ENCODE measurements at places on chromosomes 6 and 20. TPM values are rescaled to one million over a fixed set of nuclear protein-coding genes. Genes with fewer than 3 reads are reported as not detected.

MOG gene
- not detected for total RNA-seq

COL9A1 gene
- 36.1 TPM for total RNA-seq

FAM83C gene
- total RNA-seq = not detected

DNA sequence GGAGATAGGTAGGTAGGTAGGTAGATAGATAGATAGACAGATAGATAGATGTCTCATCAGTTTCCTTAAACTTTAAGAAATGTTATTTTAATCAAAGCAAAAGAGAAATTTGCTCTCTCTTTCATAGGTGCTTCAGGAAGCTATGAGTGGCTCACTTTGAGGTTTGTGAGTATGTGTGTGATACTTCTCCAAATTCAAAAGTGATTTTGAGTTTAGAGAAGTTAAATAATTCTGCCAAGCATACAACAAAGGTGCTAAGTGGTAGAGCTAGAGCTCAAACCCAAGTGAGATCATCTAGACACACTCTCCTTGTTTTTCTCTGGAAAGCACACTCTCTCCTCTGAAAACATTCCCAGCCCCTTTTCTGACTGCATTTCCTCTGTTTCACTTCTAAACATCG is 156.2 kb downstream of the EDN1 start:
- no peak overlapping the region for H3K4me3 ChIP-seq
- H3K27ac ChIP-seq = no peak overlapping the region
- H3K27me3 ChIP-seq = no peaks in the 10 kb centered on the region
- no peaks in the 10 kb centered on the region for H3K36me3 ChIP-seq
- no peak for DNase-seq

DNA sequence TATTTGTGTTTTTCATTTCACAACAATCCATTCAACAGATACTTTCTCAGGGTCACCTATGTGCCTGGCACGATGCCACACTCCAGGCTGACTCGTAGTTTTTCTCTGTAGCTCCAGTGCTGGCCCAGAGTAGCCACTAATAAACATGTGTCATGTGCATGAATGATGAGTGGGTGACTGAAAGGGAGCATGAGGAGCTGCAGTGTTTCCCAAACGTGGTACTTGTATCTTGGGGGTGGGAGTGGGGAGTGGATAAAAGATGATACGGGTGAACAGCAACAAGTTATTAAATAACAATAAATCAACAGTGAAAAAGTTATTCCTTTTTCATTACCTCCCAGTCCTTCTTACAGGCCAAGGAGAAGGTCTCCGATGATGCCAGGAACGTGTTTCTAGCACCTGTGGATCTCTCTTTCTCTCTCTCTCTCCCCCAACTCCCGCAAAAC is 17.1 kb downstream of the SRXN1 start:
- H3K27ac ChIP-seq = no peak overlapping the region
- no peaks in the 10 kb centered on the region for H3K4me1 ChIP-seq
- no peak overlapping the region for H3K4me3 ChIP-seq
- no peaks in the 10 kb centered on the region for H3K27me3 ChIP-seq
- no peak for DNase-seq
- no peaks in the 10 kb centered on the region for H3K36me3 ChIP-seq

GRCh38 chr6:33659986-33660385 is 38.9 kb downstream of the ITPR3 start:
- no peak overlapping the region for H3K27ac ChIP-seq
- no peaks in the 10 kb centered on the region for H3K27me3 ChIP-seq
- H3K4me1 ChIP-seq = no peaks in the 10 kb centered on the region
- no peak overlapping the region for H3K4me3 ChIP-seq
- no peak for DNase-seq

MEP1A gene
- 9.8 TPM for total RNA-seq

DNA sequence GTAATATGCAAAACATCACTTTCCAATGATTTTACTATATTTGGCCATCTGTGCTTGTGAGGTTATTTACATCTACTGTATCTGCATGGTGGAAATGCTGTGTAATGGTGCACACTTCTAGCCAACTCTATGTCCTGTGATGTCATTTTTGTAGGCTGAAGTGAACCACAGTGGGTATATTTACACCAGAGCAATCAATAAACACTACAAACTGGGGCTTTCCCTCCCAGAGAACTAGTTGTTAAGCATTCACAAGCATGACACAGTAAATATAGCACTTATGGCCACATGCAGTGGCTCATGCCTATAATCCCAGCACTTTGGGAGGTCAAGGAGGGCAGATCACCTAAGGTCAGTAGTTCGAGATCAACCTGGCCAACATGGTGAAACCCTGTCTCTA is 4.9 kb downstream of the SLC22A2 start:
- DNase-seq = no peak
- no peak overlapping the region for H3K27ac ChIP-seq
- no peaks in the 10 kb centered on the region for H3K4me1 ChIP-seq
- H3K4me3 ChIP-seq = no peak overlapping the region

DNA sequence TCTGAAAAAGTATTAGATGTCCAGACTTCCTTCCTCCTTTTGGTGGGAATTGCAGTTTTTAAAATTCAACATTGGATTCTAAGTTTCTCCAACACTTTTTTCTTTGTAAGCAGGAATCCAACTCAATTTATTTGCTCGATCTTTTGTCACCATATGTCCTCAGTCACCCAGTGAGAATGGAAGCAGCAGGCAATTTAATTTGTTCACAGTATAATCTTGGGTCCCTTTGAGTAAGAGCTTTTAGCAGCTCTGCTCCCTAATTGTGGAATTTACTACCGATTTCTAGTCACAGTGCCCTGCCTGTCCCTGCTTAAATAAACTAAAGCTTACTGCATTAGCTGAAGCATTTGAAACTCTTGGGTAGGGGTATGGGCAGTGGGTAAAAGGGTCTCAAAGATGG is 98.6 kb downstream of the BTBD3 start:
- H3K27me3 ChIP-seq = no peaks in the 10 kb centered on the region
- H3K27ac ChIP-seq = no peak overlapping the region
- H3K4me1 ChIP-seq = no peaks in the 10 kb centered on the region

- DNase-seq = no peak
- no peaks in the 10 kb centered on the region for H3K27me3 ChIP-seq
- H3K27ac ChIP-seq = peak overlapping the region; percentile 9
- H3K36me3 ChIP-seq = no peaks in the 10 kb centered on the region
- peaks cover 36% of the 10 kb centered on the region for H3K4me1 ChIP-seq
- H3K4me3 ChIP-seq = no peak overlapping the region
Measured at GRCh38 chr20:50247196-50248094, 56.8 kb downstream of the CEBPB start.

DNA sequence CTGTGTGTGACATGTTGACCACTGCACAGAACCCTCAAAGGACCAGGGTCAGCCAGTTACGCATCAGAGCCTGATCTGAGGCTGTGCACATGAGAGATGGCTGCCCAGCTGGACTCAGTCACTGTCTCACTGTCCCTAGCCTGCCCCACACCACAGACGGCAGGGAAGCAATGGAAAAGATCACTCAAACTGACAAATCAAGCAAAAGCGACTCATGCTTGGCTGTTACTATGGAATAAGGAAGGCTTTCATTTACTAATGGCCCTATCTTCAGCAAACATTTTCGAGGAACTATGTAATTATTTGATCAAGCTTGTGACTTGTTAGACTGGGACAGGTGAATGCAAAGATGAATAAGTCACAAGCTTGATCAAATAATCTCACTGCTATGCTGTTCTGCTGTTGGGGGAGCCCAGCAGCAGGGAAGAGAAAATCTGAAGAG is 137.0 kb downstream of the SLC23A2 start:
- no peaks in the 10 kb centered on the region for H3K4me1 ChIP-seq
- no peak overlapping the region for H3K27ac ChIP-seq
- no peak for DNase-seq
- H3K4me3 ChIP-seq = no peak overlapping the region

CNBD2 gene
- total RNA-seq = 66.0 TPM

GRCh38 chr20:59618131-59618530 is 13.8 kb downstream of the PHACTR3 start:
- DNase-seq = no peak
- H3K4me1 ChIP-seq = no peaks in the 10 kb centered on the region
- H3K27ac ChIP-seq = no peak overlapping the region

CFAP206 gene
- total RNA-seq = 0.18 TPM

ZFP57 gene
- not detected for total RNA-seq

DNA sequence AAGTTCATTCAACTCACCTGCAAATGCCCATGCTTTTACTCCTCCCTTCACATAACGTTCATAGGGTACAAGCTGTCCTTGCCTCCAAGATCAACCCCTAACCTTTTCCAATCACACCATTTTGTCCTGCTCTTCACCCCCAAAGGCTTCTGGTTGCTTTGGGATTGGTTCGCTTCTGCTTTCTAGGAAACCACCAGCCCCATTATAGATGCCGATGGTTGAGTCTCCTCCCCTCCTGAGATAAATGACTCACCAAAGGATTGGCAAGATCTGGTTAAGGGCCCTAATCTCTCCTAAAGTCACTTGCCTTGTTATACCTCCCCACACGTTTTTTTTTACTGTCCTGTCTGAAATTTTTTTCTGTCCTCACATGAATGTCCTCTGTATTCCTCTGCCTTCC is 311.4 kb downstream of the HACE1 start:
- H3K36me3 ChIP-seq = no peaks in the 10 kb centered on the region
- H3K27ac ChIP-seq = no peak overlapping the region
- H3K4me1 ChIP-seq = no peaks in the 10 kb centered on the region
- no peak overlapping the region for H3K4me3 ChIP-seq

SNX9 gene
- 48.5 TPM for total RNA-seq

- no peaks in the 10 kb centered on the region for H3K27me3 ChIP-seq
- DNase-seq = no peak
- no peak overlapping the region for H3K27ac ChIP-seq
- no peak overlapping the region for H3K4me3 ChIP-seq
Measured at GRCh38 chr6:47809873-47810272, 28.0 kb downstream of the OPN5 start.

DNAH8 gene
- total RNA-seq = not detected

DNA sequence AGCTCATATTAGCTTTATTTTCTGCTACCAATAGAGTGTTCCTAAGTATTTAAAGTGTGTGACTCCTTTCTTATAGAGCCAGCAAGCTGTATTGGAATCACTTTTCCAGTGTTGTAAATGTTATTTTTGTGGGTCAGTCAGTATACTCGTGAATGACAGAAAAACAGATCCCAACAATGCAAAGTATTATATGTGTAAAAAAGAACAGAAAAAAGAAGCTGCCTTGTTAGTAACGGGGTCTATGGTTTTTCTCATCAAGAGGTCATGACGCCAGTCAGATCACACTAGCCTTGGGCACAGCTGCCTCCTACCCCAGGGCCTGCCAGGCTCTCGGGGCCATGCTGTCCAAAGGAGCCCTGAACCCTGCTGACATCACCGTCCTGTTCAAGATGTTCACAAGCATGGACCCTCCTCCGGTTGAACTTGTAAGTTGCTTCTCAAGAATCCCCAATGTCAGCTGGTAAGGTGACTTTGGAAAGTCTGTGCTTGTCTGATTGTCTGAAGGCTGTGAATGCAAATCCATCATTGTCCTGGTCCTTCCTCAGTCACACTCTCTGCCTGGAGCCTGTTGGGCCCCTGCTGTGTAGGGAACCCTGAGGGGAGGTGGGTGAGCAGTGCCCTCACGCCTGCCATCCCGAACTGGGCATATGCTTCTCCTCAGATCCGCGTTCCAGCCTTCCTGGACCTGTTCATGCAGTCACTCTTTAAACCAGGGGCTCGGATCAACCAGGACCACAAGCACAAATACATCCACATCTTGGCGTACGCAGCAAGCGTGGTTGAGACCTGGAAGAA is 9.8 kb downstream of the NELFCD start:
- H3K36me3 ChIP-seq = peaks cover 100% of the 10 kb centered on the region
- H3K27me3 ChIP-seq = no peaks in the 10 kb centered on the region
- peaks cover under 1% of the 10 kb centered on the region for H3K4me1 ChIP-seq
- no peak overlapping the region for H3K4me3 ChIP-seq
- DNase-seq = no peak
- H3K27ac ChIP-seq = no peak overlapping the region

- DNase-seq = no peak
- H3K27ac ChIP-seq = no peak overlapping the region
- no peaks in the 10 kb centered on the region for H3K27me3 ChIP-seq
- H3K4me1 ChIP-seq = no peaks in the 10 kb centered on the region
- no peaks in the 10 kb centered on the region for H3K36me3 ChIP-seq
Measured at GRCh38 chr6:21628160-21628559, 34.6 kb downstream of the SOX4 start.

DNA sequence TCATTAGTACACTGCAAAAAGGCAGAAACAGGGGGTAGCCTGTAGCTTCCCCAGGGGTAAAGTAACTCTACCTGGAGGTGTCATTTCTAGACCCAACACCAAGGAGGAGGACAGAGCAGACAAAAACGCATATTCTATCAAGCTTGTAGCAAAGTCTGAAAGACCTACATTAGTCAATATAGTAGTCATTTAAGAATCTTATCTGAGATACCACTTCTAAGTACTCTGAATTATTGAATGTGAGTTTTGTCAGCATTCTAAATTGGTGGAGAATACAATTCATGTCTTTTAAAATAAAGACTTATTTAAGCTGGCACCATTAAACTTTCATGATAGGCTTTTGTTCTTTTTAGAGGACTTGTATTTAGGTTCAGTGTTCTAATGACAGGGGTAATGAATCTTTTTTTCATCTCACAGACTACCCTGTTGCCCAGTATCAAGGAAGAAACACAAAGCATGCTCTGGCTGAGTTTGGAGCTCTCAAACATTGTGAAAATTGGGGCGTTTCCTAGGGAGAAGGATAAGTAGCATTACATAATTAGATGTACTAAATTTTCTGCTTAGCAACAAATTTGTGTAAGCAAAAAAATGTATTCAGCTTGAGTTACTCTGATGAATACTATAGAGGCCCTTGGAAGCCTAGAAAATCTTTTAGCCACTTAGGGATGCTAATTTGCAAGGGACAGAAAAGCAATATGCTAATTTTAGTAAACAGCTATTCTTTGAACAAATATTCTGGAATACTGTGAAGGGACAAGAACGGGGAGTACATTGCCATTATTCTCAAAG is 255.4 kb upstream of the HSF2 start:
- no peaks in the 10 kb centered on the region for H3K4me1 ChIP-seq
- DNase-seq = no peak
- no peaks in the 10 kb centered on the region for H3K27me3 ChIP-seq

DNA sequence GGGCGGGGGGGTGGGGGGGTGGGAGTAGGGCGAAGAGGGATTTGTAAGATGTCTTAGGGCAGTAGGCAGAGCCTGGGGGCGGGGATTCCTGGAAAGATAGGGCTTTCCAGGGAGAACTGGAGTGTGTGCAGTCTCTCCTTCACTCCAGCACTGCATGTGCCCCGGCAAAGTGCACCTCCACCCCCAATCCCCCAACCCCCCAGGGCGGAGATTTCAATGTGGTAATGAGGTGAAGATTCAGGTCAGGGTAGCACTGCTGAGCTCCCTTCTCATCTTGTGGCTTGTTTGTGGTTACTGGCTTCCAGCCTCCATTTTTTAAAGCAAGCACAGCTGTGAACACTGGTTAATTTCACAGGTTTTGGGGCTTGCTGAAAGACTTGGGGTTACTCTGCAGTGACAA is 5.9 kb downstream of the TMEM239 start:
- no peak for DNase-seq
- H3K36me3 ChIP-seq = no peaks in the 10 kb centered on the region
- H3K4me3 ChIP-seq = no peak overlapping the region
- no peak overlapping the region for H3K27ac ChIP-seq
- peaks cover 18% of the 10 kb centered on the region for H3K4me1 ChIP-seq
- peaks cover 61% of the 10 kb centered on the region for H3K27me3 ChIP-seq

STK4 gene
- 49.6 TPM for total RNA-seq

All from stomach (tissue), 19 donors.